CD4-positive, alpha-beta T cell treated with Interleukin-6 for 4 hours (primary cell): ENCODE measurements at places on chromosomes 3 and 15.

- DNase-seq: no peak
Measured at GRCh38 chr3:129162729-129163579, 2.1 kb upstream of the ISY1 start.

DNA sequence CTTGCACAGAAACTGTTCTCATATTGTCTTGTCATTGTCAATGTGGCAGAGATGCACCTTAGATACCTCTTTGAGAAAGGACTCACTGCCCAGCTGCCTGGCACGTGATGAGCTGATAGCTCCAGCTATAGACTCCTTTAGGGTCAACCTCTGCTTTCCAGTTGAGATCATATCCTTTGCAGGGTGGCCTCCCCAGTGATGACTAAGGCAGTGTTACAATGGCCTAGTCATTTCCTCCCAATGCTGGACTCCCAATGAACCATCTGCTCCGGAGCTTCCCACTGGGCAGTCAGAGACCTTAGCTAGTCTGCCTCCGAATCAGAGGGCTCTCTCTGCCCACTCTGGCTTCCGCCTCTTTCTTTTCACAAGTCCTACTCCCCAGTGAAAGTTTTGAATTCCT, 79.5 kb downstream of the CHRD start:
- no peak for DNase-seq

DNA sequence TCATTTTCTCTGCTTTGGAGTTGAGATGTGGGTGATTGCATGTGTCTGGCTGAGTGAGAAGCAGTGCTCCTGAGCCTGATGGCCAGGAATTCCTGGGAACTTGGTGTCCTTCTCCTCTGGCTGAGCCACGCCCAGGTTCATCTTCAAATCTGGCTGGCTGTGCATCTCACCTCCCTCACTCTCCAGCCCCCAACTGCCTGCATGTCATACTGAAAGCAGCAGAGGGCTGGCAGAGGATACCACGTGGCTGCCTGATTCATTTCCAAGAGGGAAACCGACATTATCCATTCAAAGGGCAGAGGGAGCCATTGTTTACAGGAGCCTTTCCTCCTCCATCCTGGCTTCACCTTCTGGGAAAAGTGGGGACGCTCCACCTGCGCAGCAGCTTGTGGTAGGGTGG, 57.4 kb downstream of the ABHD5 start:
- DNase-seq: no peak

DNA sequence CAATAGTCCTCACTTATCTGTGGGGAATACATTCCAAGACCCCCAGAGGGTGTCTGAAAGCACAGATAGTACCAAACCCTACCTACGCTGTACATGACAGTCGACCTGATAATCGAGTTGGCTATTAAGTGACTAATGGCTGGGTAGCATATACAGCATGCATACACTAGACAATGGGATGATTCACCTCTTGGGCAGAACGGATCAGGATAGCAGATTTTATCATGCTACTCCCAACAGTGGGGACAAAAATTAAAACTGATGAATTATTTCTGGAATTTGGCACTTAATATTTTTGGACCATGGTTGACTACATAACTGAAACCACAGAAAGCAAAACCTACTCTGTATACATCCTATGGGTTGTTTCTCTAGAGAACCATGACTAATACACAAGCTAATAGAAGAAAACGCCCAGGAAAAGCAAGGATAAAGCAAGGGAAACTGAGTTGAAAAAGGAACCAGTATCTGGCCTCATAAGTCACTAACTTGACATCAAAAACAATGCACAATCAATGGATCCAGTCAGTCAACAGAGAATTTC, 15.5 kb downstream of the ATG3 start:
- no peak for DNase-seq

DNA sequence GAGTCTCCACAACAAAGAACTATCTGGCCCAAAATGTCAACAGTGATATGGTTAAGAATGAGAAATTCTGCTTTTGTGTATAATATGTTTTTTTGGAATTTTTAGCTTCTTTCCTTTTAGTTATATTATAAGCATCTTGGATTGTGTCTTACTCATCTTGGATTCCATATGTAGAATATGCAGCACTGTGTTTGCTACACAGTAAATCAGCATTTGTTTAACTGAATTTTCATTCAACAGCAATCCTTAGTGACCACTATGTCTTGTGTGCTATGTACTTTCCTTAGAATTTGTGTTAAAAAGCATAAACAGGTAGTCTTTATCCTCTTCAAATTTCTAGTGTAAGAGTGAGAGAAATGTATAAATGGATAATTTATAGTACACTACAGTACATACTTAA, 18.2 kb upstream of the TMEM207 start:
- DNase-seq: no peak

GRCh38 chr3:16547561-16548357, 34.3 kb upstream of the RFTN1 start:
- no peak for DNase-seq
